Amniotic epithelial cell (primary cell): ENCODE measurements at places on chromosomes 4 and X.

GRCh38 chr4:158914218-158914617 lies 145.4 kb downstream of the FNIP2 start:
- DNase-seq: peak; percentile 82

DNA sequence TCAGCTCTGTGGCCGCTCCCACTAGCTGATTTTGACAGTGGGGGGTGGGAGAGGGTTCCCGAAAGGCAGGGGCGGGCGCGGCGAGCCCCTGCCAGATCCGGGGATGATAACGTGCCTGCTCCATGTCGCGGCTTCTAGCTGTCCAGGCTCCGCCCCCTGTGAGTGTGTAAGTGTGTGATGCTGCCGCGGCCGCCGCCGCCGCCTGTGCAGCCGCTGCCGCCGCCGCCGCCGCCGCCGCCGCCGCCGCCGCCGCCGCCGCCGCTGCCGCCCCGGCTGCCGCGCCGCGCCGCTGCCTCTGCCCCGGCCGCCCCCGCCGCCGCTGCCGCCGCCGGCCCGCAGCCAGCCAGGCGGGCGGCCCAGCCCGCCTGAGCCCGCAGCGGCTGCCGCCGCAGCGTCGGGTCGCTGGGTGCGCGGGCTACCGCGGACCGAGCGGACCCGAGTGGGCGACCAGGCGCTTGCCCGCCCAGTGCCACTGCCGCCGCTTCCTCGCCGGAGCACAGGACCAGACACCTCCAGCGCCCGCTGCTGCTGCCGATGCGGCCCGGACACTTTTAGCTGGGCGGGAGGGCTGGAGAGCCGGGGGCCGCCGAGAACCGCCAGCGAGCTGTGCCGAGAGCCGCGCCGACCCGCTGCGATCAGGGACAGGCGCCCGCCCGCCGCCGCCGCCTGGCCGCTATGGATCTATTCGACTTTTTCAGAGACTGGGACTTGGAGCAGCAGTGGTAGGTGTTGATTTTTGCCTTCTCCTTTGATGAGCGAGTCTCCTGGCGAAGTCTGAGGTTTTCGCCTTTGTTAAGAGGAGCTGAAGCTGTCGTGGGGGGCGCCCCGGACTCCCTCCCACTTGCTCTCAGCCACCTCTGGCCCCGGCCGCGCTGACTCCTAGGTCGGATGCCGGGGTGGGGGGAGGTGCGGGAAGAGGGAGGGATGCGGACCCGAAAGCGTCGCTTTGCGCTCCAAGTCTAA lies at the start of gene AFF2:
Gene AFF2 (plus strand): TSS at position 195 of the 963 bp plus-strand sequence. CDS start 481 bp downstream, at position 676.
- DNase-seq: peak; percentile 4

DNA sequence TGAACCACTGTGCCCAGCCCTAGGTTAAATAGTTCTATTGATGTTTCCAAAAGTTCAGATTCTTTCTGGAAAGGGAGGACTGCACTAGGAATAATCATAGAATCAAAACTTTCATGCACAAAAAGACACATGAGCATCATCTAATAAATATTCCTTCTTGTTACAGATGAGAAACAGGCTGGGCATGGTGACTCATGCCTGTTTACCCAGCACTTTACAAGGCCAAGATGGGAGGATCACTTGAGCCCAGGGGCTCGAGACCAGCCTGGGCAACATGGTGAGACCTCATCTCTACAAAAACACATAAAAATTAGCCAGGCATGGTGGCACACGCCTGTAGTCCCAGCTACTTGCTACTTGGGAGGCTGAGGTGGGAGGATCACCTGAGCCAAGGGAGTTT lies 27.7 kb downstream of the LARP7 start:
- DNase-seq: peak; percentile 9

- DNase-seq: peak; percentile 74
Measured at GRCh38 chr4:143186212-143186611, 1.5 kb downstream of the USP38 start.

DNA sequence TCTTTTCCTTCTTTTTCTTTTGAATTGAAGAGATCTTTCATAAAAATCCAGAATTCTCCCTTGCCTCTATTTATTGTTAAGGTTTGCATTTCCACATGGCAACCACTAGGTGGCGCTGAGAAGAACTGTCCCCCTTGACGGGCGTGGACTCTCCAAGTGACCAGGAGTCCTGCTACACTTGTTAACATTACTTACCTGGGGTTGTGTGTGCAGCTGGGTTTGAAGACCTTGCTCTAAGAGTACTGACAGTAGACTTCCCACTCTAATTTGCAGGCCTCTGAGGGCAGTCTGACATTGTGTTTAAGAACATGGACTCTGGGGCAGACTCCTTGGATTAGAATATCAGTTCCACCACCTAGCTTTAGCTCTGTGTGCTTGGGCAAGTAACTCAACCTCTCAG lies 52.8 kb downstream of the GPRIN3 start:
- DNase-seq: peak; percentile 16

GRCh38 chr4:123449780-123450179 lies 53.2 kb downstream of the SPRY1 start:
- DNase-seq: peak; percentile 88

DNA sequence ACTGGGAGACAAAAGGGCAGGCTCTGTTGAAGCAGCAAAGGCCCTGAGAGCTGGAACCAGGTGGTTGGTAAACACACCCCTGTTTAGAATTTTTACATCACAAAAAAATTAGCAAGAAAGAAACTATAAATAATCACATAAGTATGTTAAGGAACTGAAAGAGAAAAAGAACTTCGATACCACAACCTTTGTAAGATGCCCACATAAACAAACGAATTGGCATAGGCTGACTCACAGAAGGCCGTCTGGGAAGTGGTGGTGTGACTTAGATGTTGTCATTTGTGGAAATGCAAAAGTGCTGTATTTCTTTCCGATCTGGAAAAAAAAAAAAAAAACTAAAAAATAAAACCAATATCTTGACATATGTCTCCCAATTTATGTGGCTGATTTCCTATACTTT lies 235.1 kb downstream of the USP46 start:
- DNase-seq: no peak

- peak; percentile 25 for DNase-seq
Measured at GRCh38 chr4:174036111-174036510, 247.4 kb downstream of the FBXO8 start.

- DNase-seq: no peak
Measured at GRCh38 chrX:123013141-123013540, 170.9 kb upstream of the GRIA3 start.

- DNase-seq: no peak
Measured at GRCh38 chr4:164734484-164734883, 19.4 kb upstream of the SMIM31 start.

GRCh38 chrX:7815166-7815805 lies 27.7 kb upstream of the VCX start:
- DNase-seq: no peak

DNA sequence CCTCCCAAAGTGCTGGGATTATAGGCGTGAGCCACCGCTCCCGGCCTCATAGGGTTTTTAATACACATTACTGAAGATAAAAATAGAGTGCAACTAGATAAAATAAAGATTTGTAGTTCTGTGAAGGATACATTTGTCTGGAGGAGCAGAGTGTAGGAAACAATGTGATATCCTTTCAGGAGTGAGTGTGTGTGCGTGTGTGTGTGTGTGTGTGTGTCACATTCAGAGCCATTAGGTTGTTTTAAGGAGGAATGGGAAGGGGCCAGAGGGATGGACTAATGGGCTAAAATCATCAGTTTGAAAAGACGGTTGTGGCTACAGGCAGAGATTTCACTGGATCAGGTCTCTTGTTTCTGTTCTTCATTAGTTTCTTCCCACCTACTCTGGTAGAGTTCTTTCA lies 40.0 kb downstream of the RBPJ start:
- DNase-seq: no peak
